ENCODE measurements at places on chromosomes 7 and 10. TPM values are rescaled to one million over a fixed set of nuclear protein-coding genes. Genes with fewer than 3 reads are reported as not detected.

The GIMAP2 gene
- 8.2 TPM for polyA plus RNA-seq

The NCOA4 gene
- 153 TPM for polyA plus RNA-seq

The SUFU gene
- 7.8 TPM for polyA plus RNA-seq

The MASTL gene
- 4.8 TPM for polyA plus RNA-seq

The FAM180A gene
- not detected for polyA plus RNA-seq

The PIK3CG gene
- 57.3 TPM for polyA plus RNA-seq

The CHRM2 gene
- polyA plus RNA-seq: not detected

The OR2A1 gene
- polyA plus RNA-seq: not detected

The NEUROG3 gene
- not detected for polyA plus RNA-seq

The VAX1 gene
- not detected for polyA plus RNA-seq

The PAX2 gene
- polyA plus RNA-seq: not detected

The SFTPA1 gene
- not detected for polyA plus RNA-seq

The PON1 gene
- not detected for polyA plus RNA-seq

The CYP3A4 gene
- not detected for polyA plus RNA-seq

The WIPF3 gene
- polyA plus RNA-seq: not detected

DNA sequence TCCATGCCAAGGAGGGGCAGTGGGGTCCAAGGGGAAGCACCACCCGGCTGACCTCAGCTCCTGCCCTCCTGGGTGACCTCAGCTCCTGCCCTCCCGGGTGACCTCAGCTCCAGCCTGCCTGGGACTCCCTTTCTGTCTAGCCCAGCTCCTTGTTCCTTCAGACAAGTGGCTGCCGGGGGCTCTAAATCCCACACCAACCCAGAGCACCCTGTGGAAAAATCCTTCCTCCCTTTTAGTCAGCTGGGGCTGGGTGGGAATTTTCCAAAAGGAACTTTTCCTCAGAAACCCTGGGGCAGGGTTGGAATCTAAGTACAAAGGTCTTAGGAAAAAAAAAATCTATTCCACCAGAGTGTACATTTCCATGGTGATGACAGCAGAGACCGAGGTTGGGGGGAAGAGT, 36.3 kb downstream of the AKR1B1 start:
- H3K27ac ChIP-seq: no peak overlapping the region
- no peak overlapping the region for H3K4me3 ChIP-seq
- DNase-seq: no peak
- no peaks in the 10 kb centered on the region for H3K36me3 ChIP-seq

DNA sequence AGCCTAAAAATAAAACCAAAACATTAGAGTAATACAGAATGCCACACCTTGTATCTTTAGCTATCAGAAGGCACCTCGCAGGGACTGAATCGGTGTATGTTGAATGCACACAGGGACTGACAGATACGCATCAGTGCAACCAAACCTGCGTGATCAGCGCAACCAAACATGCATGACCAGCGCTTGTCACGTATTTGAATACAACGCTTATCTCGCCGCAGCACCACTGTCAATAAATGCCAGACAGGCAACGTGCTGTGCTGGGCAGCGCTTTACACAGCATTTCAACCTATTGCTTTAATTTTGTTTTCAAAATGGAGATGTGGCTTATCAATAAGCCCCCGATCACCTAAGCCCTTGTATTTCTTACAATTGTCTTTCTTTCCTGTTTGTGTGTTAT, 242.4 kb downstream of the SFMBT2 start:
- H3K27me3 ChIP-seq: no peaks in the 10 kb centered on the region
- H3K4me3 ChIP-seq: no peak overlapping the region
- H3K4me1 ChIP-seq: no peaks in the 10 kb centered on the region

GRCh38 chr10:129213256-129213655, 253.8 kb upstream of the MGMT start:
- no peak for DNase-seq
- no peak overlapping the region for H3K4me3 ChIP-seq
- peaks cover 4% of the 10 kb centered on the region for H3K36me3 ChIP-seq

GRCh38 chr10:21285742-21286331, 239.6 kb downstream of the SKIDA1 start:
- no peak for DNase-seq
- H3K36me3 ChIP-seq: no peaks in the 10 kb centered on the region
- H3K4me3 ChIP-seq: no peak overlapping the region
- H3K27ac ChIP-seq: no peak overlapping the region
- H3K4me1 ChIP-seq: no peaks in the 10 kb centered on the region
- peaks cover 4% of the 10 kb centered on the region for H3K27me3 ChIP-seq

DNA sequence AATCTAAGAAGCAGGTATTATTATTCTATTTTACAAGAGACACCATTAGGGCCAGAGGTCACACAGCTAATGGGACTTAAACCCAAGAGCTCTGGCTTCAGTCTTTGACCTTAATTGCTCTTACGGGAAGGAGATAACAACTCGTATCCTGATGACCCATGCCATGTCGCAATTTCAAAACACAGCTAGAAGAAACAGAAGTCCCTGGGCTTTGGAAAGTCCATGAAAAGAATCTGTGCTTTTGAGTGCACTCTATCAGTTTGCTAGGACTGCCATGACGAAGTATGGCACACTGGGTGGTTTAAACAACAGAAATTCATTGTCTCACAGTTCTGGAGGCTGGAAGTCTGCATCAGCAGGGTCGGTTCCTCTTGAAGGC, 247.8 kb upstream of the AOAH start:
- no peaks in the 10 kb centered on the region for H3K27me3 ChIP-seq
- H3K4me3 ChIP-seq: no peak overlapping the region
- peaks cover 21% of the 10 kb centered on the region for H3K4me1 ChIP-seq

DNA sequence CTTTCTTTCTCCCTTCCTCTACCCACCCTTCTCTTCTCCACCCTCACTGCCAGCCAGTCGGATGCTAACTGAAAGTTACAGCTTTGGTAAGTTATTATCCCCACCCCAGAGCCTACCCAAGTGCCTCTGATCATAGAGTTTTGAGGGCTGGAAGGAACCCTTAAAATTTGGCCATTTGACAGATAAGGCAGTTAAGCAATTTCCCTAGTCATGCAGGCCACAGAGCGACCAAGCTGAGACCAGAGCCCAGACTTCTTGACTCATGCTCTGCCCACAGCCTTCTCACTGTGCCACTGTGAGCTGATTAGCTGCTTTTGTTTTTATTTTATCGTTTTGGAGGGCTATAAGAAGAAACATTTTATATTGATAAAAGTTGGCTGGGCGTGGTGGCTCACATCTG, 17.2 kb downstream of the SAP25 start:
- H3K27ac ChIP-seq: no peak overlapping the region
- H3K27me3 ChIP-seq: no peaks in the 10 kb centered on the region
- no peak overlapping the region for H3K4me3 ChIP-seq
- no peak for DNase-seq
- peaks cover 5% of the 10 kb centered on the region for H3K36me3 ChIP-seq

DNA sequence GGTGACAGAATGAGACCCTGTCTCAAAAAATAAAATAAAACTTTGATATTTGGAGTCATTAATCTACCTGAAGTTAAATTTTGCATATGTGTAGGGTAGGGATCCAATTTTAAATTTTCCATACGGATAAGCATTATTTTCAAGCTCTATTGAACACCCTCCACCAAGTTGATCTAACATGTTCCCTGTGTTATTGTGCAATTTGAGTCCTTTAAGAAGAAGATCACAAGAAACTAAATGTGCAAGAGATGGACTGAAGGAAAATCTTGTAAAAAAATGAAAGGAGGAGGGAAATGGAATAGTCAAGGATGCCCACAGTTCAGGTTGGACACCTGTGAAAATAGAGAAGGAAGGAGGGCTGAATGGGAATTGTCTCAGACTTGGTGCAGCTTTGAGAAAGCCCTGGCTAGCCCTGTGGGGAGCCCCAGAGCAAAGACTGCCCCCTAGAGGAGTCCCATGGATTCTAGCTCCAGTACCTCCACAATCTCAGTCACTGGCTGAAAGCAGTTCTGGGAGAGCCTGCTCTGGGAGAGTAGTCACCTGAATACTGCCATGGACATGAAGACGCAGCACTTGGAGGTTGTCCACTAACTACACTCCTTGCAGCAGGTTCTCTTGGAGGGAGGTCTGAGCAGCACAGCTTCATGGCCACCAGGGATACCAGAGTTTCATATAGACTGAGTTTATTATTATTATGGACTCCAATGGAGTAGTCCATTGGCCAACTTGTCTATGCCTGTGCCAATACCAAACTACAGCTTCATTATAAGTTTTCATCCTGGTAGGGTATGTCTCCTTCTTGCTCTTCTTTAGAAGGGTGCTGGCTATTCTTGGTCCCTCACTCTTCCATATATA, 5.7 kb upstream of the TIAL1 start:
- H3K27me3 ChIP-seq: no peaks in the 10 kb centered on the region
- H3K4me1 ChIP-seq: peaks cover 5% of the 10 kb centered on the region
- no peak overlapping the region for H3K27ac ChIP-seq
- no peak overlapping the region for H3K4me3 ChIP-seq
- DNase-seq: no peak

GRCh38 chr7:79968077-79968648, 166.5 kb upstream of the GNAI1 start:
- no peak overlapping the region for H3K27ac ChIP-seq
- no peak for DNase-seq
- no peak overlapping the region for H3K4me3 ChIP-seq
- H3K4me1 ChIP-seq: no peaks in the 10 kb centered on the region

DNA sequence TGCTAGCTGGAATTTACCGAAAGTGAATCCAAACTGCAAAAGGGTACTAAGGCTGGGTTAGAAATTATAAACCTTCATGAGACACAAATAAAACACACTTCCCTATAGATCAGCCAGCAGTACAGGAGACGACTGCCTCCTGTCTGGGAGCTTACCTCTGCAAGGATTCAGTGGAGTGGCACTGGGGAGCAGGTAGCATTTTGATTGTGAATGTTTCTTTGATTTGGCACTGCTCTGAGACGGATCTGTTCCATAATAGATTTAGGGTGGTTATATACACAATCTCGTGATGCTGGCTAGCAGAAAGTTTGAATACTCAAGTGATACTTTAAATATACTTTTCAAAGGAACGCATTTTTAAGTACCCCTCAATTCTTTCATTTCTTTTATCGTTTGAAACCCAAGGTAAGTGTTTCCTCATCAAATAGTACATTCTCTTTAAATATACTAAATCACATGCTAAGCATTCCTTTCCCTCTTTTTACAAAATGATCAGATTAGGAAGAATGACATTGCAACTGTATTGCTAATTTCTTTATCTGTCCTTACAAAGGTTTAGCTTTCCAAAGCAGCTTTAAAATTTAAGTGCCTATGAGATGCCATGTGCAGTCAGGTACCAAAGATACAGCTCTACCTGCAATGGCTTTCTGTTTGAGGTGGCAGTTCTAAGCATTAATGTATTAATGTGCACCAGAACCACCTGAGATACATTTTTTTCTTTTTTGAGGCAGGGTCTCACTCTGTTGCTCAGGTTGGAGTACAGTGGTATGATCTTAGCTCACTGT, 20.6 kb upstream of the CHCHD3 start:
- DNase-seq: no peak
- H3K27me3 ChIP-seq: peaks cover 14% of the 10 kb centered on the region
- H3K27ac ChIP-seq: no peak overlapping the region
- H3K4me1 ChIP-seq: no peaks in the 10 kb centered on the region
- no peaks in the 10 kb centered on the region for H3K36me3 ChIP-seq
- H3K4me3 ChIP-seq: no peak overlapping the region

DNA sequence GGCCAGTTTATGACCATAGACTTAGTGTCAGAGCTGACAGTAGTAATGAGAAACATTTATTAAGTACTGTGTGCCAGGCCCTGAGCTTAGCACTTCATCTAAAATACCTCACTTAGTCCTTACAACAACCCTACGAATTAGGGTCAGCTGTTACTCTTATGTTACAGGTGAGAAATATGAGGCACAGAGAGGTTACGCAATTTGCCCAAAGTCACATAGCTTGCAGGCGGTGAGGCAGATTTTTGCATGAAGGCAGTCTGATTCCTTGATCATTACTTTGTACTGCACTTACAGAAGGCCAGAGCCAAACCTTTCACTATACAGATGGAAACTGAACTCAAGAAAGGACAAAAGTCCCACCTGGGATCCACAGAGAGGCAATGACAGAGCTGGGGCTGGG, 10.2 kb downstream of the CDH23 start:
- H3K27ac ChIP-seq: no peak overlapping the region
- no peaks in the 10 kb centered on the region for H3K4me1 ChIP-seq
- DNase-seq: no peak
- peaks cover 14% of the 10 kb centered on the region for H3K27me3 ChIP-seq
- H3K36me3 ChIP-seq: no peaks in the 10 kb centered on the region
- H3K4me3 ChIP-seq: no peak overlapping the region

DNA sequence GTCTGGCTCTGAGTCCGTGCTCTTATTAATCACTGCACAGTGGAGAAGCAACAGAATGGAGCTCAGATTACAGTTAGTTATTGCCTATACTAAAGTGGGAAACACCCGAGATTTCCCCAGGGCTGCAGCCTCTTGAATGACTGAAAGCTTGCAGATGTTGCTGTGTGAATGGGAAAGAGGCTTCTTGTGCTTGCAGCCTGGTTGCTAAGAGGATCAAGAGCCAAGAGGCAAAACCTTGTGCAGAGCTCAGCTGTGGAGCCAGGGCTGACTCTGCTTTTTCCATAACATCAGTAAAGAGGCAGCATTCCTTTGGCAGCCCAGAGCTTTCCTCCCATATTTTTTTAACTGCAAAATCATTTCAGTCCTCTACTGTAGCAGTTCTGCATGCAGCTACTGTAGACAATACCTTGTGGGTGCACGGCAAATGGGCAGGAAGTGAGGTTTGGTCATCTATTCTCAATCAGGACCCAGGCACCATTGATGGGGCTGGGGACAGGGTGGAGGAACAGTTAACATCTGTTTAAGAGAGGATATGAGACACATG, 86.5 kb downstream of the RALA start:
- peaks cover 13% of the 10 kb centered on the region for H3K36me3 ChIP-seq
- H3K27ac ChIP-seq: no peak overlapping the region
- H3K4me1 ChIP-seq: no peaks in the 10 kb centered on the region
- no peak for DNase-seq

GRCh38 chr10:117320050-117320665, 55.1 kb downstream of the PDZD8 start:
- DNase-seq: peak; percentile 2
- H3K27ac ChIP-seq: no peak overlapping the region
- peaks cover 4% of the 10 kb centered on the region for H3K4me1 ChIP-seq

GRCh38 chr10:102384053-102384452, 11.5 kb upstream of the NFKB2 start:
- peaks cover 13% of the 10 kb centered on the region for H3K4me1 ChIP-seq
- no peak overlapping the region for H3K27ac ChIP-seq
- no peaks in the 10 kb centered on the region for H3K27me3 ChIP-seq
- H3K36me3 ChIP-seq: peaks cover 4% of the 10 kb centered on the region
- DNase-seq: no peak

DNA sequence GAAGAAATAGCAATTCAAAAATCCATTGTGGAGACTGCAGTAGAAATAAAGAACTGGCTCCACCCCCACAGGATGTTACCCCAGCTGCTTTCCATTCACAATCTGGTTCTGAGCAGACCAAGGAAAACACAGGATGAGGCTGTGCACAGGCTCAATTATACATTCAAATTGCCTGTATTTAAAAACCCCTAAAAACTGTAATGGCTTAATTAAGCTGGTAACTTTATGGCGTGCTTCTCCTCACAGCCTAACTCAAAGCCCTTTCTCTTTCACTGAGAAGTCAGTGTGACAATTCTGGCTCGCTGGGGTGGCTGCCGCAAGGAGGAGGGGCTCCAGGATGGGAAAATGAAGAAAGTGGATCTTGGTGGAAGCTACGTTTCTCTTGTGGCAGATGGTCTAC, 1191.1 kb downstream of the SORCS1 start:
- no peak for DNase-seq

- no peak overlapping the region for H3K4me3 ChIP-seq
- H3K4me1 ChIP-seq: no peaks in the 10 kb centered on the region
- no peaks in the 10 kb centered on the region for H3K36me3 ChIP-seq
- no peak overlapping the region for H3K27ac ChIP-seq
- no peaks in the 10 kb centered on the region for H3K27me3 ChIP-seq
Measured at GRCh38 chr7:153047079-153047959, 287.8 kb downstream of the ACTR3B start.

- H3K27me3 ChIP-seq: no peaks in the 10 kb centered on the region
- peaks cover 10% of the 10 kb centered on the region for H3K4me1 ChIP-seq
- H3K4me3 ChIP-seq: no peak overlapping the region
- H3K27ac ChIP-seq: no peak overlapping the region
Measured at GRCh38 chr7:35015346-35015859, 21.9 kb downstream of the DPY19L1 start.

All from naive B cell (primary cell).